Lower leg skin (tissue), 4 donors: ENCODE measurements at places on chromosomes 4 and X. TPM values are rescaled to one million over a fixed set of nuclear protein-coding genes. Genes with fewer than 3 reads are reported as not detected.

Gene MAGEA12
- total RNA-seq: not detected

Gene SSX1
- total RNA-seq: not detected

Gene INTU
- total RNA-seq: 4.3 TPM

Gene SYN1
- total RNA-seq: 0.61 TPM

Gene GPRASP3
- 2.7 TPM for total RNA-seq

DNA sequence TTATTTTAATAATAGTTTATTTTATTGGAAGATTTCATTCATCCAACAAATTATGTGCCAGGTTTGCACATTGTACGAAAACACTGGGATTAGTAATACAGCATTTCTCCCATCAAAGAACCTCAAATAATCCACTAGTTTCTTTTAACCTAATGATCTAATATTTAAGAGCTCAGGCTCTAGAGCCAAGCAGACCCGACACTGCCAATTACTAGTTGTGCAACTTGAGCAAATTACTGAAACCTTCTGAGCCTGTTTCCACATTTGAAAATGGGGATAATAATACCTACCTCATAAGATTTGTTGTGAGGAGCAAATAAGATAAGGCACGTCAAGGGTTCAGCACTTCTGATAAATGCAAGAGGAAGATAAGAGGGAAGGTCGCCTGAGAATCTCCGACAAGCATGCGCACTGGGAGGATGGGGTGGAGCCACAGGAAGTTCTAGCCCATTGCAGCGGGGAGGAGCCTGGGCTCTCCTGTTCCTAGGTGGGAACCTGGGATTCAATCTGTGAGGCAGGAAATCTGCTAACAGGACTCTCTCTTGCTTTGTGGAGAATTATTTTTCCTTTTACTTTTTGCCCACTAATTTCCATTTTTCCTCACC, 141.5 kb upstream of the SMAD1 start:
- no peak for DNase-seq

DNA sequence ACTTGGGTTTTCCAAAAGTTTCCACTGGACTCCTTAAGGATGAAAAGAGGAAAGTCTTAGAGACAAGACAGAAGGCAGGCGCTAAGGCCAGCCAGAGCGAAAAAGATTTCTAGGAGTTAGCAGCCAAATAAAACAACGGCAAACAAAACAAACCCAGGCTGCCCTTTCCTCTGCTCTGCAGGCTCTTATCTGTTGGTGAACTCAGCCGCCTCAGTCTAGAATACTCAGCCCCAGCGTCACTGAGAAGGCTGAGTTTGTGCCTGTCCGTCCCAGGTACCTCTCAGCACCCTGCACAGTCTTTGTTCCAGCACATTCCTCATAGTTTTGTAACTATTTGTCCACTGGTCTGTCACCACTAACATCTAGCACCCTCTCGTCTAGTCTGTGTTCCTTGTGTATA, 75.6 kb upstream of the FAM9C start:
- no peak for DNase-seq

GRCh38 chr4:24842356-24842755, 47.0 kb downstream of the SOD3 start:
- no peak for DNase-seq

- no peak for DNase-seq
Measured at GRCh38 chr4:97134456-97134855, 1008.8 kb downstream of the STPG2 start.

- no peak for DNase-seq
Measured at GRCh38 chrX:77422891-77423648, 24.1 kb upstream of the FGF16 start.

- no peak for DNase-seq
Measured at GRCh38 chr4:63788271-63788670, 621.0 kb downstream of the TECRL start.

DNA sequence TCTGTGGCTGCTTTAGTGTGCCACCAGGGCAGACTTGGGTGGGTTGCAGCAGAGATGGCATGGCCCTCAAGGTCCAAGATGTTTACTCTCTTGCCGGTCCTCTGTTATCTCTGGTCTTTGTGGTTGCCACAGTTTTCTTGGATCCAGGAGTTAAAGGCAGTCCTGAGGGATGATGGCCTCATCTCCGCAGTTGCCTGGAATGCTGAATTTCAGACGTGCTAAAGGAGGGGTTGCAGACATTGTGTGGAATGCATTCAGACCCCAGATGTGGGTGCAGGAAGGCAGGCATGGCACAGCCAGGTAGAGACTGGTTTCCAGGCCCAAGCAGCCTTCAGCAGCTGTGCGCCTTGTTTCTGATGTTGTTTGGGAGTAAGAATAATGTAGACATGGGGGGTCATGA, 64.4 kb downstream of the TBL1X start:
- no peak for DNase-seq
